Activated CD8-positive, alpha-beta memory T cell treated with anti-CD3 and anti-CD28 coated beads, Interleukin-2, amount 10 ng/mL, durations not matched to agents 7 days and 5 days (primary cell): ENCODE measurements at places on chromosomes 7 and 10. TPM values are rescaled to one million over a fixed set of nuclear protein-coding genes. Genes with fewer than 3 reads are reported as not detected.

DNA sequence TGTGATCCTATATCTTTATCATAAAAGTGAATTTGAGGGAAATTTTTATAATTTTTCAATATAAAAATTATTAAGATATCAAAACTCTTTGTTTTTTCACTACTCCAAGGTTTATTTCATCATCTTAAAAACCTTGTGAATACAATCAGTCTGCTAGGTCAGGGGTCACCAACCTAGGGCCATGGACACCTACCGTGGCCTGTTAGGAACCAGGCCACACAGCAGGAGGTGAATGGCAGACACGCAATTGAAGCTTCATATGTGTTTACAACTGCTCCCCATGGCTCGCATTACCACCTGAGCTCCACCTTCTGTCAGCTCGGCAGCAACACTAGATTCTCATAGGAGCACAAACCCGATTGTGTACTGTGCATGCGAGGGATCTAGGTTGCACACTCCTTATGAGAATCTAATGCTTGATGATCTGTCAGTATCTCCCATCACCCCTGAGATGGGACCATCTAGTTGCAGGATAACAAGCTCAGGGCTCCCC is 271.2 kb upstream of the C7orf33 start:
- no peak for DNase-seq

- no peak for DNase-seq
Observed at GRCh38 chr7:135239263-135239662, 5.6 kb downstream of the STRA8 start.

DNA sequence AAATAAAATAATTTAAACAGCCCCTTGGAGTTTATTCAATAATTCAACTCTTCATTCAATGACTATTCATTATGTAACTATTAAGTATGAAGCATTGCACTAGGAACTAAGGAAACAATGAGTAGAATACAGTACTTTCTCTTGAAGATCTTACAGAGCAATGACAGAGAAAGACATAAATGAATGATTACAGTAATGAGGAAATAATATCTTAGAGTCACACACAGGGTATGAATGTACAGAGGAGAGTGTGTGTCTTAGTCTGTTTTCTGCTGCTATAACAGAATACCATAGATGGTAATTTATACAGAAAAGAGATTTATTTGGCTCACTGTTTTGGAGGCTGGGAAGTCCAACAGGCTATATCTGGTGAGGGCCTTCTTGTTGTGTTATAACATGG is 120.5 kb upstream of the NRBF2 start:
- DNase-seq = no peak

NSMCE4A gene
- 60.3 TPM for total RNA-seq

LIPJ gene
- total RNA-seq = not detected

GRCh38 chr10:99234041-99234790 is 1.4 kb downstream of the HPSE2 start:
- DNase-seq = peak; percentile 68

DNA sequence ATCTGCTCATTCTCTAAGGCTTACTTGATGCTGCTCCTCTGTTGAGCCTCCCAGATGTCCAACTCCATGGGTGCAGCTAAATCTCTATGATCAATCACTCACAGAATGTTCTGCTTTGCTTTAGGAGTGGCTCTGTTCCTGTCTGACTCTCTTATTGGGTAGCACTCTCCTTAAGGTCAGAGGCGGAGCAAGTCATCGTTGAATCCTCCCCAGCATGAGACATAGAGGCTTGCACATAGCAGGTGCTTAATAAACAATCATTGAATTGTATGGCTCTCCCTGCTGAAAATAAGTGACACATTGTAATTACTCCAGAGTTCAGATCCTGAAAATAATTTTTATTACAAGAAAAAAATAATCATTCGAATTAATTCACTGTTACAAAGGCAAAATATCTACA is 69.7 kb downstream of the NPS start:
- no peak for DNase-seq

DNA sequence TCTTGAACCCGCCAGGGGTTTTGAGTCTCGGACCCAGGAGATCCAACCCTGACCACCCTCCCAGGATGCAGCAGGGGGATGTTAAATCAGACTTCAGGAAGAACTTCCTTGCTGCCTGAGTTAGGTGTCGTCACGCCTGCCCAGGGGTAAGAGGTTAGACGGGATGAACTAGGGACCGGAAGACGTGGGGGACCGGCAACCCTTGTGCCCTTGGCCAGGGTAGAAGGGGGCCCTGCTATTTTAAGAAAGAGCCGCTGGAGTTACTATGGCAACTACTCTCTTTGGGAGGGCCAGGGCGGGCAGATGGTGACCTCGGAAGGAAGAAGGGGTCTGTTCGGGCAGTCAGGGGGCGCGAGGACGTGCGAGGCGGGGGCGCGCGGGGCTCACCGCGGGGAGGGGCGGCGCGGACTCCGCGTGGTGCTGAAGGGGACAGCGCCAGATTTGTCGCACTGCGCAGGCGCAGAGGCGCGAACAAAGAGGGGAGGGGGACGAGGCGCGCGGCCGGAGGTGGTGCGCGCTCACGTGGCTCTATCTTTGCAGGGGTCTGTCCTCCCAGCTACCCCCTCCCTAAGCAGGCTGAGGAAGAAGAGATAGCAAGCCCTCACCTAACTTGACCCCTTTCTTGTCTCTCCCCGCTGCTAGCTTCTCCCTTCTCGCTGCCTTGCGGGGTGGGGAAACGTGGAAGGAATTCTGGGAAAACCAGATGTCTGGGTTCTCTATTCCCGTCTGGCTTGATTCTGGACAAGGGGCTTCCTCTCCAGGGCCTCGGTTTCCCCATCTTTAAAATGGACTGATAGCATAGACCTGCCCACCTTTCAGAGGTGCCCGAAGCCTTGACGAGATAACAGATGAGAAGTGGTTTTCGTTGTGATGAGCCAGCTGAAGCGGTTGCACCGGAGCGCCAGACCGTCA is 940 bp upstream of the PSD start:
- DNase-seq = peak; percentile 78
